Activated naive CD4-positive, alpha-beta T cell treated with anti-CD3 and anti-CD28 coated beads, Interleukin-2, amount 50 U/mL, for 72 hours (primary cell): ENCODE measurements at places on chromosomes 5 and 9.

- DNase-seq = no peak
Observed at GRCh38 chr9:127644943-127645342, 32.9 kb downstream of the STXBP1 start.

GRCh38 chr5:178612299-178612698, 14.6 kb downstream of the CLK4 start:
- DNase-seq = no peak

GRCh38 chr9:83383034-83383433, 155.2 kb downstream of the FRMD3 start:
- DNase-seq = no peak

DNA sequence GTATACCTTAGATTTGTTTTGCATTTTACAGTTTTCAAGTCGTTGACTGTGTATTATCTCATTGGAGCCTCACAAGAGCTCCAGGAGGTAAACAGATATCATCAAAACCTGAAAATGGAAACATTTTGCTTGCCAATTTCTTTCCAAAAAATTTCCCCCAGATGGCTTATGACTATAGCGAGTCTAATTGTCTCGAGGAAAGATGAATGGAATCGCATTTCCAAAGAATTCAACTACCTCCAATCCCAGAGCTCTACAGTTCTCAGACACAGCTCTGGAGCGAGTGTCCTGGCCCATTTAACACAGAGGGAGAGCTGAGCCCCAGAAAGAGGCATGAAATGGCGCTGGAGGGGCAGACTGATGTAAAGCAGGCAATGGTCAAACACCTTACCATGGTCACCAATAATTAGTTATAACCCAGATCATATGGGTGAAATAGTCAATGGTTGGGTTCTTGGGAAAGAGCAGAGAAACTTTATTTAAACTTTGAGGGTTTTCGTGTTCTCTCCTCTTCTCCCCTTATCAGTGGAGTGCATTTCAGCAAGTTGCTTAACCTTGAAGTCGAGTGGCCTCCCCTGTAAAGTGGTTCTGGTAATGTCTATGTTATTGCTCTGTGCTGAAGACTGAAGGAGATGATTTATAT, 168.2 kb downstream of the ZDHHC21 start:
- DNase-seq = no peak

DNA sequence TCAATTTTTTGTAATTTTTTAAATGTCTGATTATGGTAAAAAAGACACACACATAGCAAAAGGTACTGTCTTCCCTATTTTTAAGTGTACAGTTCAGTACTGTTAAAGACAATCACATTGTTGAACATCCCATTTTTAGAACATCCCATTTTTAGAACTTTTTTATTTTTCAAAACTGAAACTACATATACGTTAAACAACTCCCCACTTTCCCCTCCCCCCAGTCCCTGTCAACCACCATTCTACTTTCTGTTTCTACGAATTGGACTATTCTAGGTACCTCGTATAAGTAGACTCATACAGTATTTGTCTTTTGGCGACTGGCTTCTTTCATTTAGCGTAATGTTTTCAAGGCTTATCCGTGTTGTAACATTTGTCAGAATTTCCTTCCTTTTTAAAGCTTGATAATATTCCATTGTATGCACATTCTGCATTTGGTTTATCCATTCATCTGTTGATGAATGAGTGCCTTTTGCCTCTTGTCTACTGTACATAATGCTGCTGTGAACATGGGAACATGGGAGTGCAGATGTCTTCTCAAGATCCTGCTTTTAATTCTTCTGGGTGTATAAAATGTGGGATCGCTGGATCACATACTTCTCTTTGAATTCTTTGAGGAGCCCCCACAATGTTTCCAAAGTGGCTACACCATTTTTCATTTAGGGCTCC, 154.0 kb downstream of the PIK3R1 start:
- no peak for DNase-seq

DNA sequence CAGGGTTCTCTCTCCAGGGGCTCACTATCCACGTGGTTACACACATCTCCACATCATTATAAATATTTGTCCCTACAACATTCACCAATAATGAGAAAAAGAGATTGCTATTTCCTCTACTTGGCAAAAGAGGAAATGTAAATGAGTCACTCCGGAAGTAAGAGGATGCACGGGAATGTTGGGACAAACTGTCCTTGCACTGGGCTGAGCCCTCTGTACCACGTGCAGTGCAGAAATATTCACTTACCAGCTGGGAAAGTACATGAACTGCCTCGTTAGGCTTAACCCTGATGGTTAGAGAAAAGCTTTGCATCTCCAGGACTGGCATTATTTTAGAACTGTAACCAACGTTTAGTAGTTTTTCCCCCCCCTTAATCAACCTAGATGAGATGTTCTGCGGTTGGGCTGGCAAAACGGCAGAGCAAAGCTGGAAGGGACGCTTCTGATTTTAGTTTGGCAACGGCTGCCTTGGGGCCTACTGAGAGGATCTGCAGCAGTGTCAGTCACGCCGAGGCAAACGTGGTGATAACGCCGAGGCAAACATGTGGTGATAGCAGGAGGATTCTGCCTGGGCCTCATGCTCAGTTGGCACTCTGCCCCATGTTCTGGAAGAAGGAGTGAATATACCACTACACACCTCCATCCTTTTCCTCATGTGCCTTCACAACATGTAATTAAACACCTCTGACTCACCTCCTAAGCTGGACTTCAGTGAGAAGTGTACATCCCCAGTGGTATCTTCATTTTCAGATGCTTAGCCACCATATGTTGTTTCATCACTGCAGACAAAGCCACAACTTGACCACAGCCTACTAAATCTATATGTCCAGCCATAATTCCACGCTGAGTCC, 661.4 kb upstream of the KLF4 start:
- DNase-seq = no peak

DNA sequence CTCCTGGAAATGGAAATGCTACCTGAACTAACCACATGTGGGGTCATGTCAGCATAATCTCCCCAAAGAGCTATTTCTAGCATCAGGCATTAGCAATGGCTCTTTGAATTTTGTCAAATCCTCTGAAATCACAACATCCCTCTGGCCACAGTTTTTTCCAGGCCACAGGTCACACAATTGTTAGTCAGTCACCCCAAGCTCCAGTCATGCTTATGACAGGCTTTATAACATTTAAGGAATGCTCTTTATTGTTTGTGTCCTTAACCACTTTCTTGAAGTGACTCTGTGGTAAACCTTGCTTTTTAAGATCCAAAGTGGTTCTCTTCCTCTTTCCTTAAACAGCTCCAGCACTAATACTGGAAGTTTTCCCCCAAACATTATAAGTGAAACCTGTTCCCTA, 169.2 kb upstream of the HMHB1 start:
- DNase-seq = no peak

DNA sequence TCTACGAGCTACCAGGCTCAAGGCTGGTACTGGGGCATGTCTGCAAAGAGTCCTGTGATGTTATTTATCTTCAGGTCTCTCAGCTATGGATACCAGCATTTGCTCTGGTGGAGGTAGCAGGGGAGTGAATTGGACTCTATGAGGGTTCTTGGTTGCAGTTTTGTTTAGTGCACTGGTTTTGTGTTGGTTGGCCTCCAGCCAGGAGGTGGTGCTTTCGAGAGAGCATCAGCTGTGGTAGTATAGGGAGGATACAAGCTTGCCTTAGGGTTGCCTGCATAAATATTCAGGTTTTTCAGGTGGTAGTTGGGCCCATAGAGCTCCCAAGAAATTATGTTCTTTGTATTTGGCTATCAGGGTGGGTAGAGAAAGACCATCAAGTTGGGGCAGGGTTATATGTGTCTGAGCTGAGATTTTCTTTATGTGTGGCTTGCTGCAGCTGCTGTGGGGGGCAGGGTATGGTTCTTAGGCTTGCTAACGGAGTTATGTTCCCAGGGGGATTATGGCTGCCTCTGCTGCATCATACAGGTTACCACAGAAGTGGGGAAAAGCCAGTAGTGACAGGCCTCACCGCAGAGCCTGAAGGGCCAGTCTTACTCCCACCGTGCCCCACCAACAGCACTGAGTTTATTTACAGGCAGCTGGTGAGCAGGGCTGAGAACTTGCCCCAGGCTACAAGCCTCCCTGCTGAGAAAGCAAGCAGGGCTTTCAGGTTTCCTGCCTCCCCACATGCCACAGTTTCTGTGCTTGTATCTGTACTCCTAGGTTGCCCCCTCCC, 9.7 kb upstream of the RIOK2 start:
- no peak for DNase-seq

GRCh38 chr5:112203229-112203628, 215.8 kb downstream of the EPB41L4A start:
- no peak for DNase-seq

- no peak for DNase-seq
Observed at GRCh38 chr5:150596313-150596712, 44.1 kb upstream of the SYNPO start.

- no peak for DNase-seq
Observed at GRCh38 chr5:144142824-144143162, 27.7 kb downstream of the YIPF5 start.

DNA sequence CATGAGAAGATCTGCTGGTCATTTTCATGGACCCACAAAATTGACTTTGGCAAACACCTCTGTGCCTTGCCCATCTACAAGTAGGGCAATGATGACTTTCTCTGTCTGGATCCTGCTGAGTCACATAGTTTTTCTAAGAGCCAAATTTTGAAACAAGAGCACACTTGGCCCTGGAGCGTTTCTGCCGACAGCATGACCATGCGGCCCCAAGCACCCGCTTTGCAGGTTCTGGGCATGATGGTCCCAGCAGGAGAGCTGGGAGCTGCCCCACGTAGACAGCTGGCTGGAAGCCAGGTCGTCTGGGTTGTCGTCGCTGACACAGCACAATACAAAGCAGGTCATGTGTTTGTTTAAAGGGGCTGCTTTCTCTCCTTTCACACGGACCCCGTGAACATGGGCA, 159.8 kb downstream of the SYK start:
- no peak for DNase-seq

GRCh38 chr9:36948051-36948450, 86.0 kb downstream of the PAX5 start:
- no peak for DNase-seq

DNA sequence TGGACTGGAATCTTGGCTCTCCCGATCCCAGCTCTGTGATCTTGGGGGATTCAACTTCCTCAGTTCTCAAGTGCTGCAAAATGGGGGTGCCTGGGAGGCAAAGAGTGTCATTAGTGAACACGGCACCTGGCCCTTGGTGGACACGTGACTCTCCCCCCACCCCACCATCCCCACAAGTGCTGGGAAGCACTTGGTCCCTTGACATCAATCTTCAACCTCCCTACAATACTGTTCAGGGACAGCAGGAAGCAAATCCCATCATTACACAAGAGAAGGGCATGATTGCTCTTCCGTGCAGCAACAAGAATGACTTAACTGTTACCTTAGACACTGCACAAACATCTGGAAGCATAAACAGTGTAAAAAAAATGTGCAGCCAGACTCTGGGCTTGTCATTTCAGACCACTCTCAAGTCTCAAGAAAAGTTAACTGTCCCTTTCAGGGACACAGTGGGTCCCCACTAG, 61.4 kb downstream of the PSMB7 start:
- no peak for DNase-seq

DNA sequence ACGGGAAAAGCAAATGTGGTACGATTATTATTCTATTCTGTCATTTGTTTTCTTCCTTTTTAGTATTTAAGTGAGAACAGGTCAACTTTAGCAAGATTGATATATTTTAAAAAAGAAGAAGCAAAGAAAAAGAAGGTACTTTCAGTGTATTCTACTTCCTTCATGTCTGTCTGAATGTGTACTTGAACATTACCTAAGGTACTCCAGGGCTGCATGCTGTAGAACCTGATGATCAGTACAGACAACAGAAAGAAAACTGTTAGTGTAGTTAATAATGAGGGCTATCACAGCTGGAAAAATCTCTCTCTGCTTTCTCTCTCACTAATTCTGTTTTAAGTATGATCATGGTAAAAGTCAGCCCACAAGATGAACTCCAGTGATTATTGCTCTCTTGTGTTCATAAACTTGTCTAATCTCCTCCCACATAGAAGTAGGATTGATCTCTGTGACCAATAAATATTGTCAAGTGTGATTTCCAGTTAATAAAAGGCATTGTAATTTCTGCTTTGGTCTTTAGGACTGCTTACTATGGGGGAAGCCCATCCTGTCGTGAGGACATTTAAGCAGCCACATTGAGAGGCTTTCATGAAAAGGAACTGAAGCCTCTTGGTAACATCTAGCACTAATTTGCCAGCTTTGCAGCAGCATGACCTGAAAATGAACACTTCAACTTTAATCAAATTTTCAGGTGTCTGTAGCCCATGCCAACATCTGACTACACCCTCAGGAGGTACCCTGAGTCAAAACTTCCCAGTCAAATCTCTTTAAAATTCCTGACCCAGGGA, 864.0 kb upstream of the ACO1 start:
- no peak for DNase-seq

GRCh38 chr5:17400724-17401469, 97.1 kb upstream of the TAF11L2 start:
- DNase-seq = no peak

DNA sequence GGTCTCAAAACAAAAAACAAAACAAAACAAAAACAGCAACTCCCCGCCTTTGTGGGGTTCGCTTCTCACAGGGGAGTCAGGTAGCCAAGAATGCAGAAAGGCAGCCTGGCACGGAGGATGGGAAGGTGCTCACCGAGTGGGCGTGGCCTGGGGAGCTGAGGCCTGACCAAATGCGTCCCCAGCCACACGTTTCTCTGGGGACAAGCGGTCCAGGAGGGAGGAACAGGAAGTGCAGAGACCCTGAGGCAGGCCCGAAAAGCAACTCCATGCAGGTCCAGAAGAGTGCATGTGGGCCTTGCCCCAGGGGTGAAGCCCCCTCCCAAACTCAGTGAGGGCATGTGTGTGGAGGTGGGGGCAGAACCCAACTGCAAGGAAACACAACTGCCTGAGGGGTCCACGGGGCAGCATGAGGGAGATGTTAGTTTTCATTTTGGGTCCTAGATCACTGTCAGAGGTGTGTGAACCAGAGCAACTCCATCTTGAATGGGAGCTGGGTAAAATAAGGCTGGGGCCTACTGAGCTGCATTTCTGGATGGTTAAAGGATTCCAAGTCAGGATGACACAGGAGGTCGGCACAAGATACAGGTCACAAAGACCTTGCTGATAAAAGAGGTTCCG, 2.6 kb upstream of the UAP1L1 start:
- DNase-seq = no peak

- no peak for DNase-seq
Observed at GRCh38 chr5:111741278-111741677, 15.7 kb downstream of the NREP start.

- no peak for DNase-seq
Observed at GRCh38 chr5:14574891-14575508, 6.6 kb upstream of the OTULINL start.

GRCh38 chr9:86046930-86047341, 52.4 kb downstream of the GOLM1 start:
- DNase-seq = no peak

- no peak for DNase-seq
Observed at GRCh38 chr5:117955831-117956230, 1032.5 kb downstream of the DTWD2 start.

GRCh38 chr9:70830618-70831017, 290.8 kb downstream of the TRPM3 start:
- DNase-seq = no peak

GRCh38 chr9:26129217-26129616, 451.0 kb upstream of the TUSC1 start:
- no peak for DNase-seq

- no peak for DNase-seq
Observed at GRCh38 chr9:38012767-38013450, 56.1 kb downstream of the SHB start.

GRCh38 chr5:54186108-54186507, 124.3 kb downstream of the ARL15 start:
- DNase-seq = no peak

- no peak for DNase-seq
Observed at GRCh38 chr5:100576217-100576751, 41.1 kb downstream of the FAM174A start.
